ENCODE measurements at places on chromosomes 4 and X.
A peak's percentile ranks its signal among the peaks of the same experiment; 100 is the strongest.

- DNase-seq, result no peak
Observed at GRCh38 chrX:118872102-118872566, 48.5 kb downstream of the ZCCHC12 start.

DNA sequence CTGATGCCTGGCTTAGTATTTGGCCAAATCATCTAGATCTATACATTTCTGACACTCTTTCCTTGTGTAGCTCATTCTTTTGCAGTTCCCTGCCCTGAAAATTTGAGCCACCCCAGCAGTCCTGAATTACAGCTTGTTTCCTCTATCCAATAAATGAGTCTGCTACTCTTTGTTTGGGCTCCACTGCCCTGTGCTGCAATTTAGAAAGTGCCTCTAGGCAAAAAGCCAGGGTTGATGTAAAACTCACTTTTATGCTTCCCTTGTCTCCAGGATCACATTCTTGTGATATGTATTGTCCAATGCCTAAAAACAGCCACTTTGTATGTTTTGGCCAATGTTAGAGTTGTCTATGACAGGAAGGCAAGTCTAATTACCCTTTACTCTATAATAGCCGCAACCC, 101.7 kb upstream of the MAP3K15 start:
- DNase-seq, result no peak

DNA sequence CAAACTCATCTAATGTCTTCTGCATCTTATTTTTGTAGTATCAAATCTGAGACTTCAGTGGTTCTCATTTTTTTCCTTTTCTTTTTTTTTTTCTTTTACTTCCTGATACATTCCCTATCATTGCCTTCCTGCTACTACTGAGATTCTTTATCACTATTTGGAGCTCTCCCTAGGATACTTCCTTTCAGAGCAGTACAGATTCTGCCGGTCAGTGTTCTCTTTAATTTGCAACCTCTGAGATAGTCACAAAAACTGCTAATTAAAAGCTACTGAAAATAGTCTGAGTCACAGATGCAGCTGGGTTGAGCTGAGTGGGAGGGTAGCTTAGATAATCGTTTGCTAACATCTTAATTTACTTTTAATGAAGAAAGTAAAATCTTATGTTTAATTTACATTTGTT, 1279.7 kb downstream of the ARAP2 start:
- DNase-seq, result no peak

GRCh38 chr4:54056360-54056759, 8.0 kb downstream of the CHIC2 start:
- DNase-seq, result no peak

DNA sequence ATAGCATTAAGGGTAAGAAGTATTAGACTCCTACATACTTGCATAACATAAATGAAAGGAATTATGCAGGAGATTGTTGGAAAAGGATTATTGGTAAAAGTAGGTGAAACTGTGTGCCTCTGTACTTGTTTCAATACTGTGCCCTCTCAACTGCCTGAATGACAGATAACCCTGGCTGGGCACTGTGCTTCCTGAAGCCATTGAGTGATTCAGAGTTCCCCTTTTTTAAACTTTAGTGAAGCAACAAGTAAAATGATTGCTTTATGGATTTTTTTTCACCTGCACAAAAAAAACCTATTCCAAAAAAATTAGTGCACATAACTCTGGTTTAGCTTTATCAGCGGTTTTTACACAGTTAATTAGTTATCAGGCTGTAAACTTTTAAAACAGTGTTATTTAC, 204.8 kb downstream of the TRAM1L1 start:
- no peak for DNase-seq

DNA sequence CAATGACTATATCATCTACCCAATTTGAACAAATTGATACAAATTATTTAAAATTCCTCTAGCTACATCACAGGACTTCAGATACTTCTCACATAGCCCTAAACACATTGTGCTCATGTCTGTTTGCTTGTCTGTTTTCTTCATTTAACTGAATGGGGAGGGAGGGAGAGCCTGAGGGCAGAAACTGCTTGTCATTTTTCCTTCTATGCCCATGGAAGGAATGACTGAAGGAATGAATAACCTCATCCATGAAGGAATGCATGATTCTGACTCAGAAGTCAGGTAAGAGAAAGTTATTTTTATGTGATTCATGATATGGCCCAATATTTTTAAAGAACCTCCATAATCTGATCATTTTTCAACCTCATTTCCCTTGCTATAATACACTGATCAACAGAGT, 418.0 kb upstream of the PITX2 start:
- DNase-seq, result no peak

- DNase-seq, result no peak
Observed at GRCh38 chr4:140485939-140486338, 12.2 kb downstream of the MGAT4D start.

DNA sequence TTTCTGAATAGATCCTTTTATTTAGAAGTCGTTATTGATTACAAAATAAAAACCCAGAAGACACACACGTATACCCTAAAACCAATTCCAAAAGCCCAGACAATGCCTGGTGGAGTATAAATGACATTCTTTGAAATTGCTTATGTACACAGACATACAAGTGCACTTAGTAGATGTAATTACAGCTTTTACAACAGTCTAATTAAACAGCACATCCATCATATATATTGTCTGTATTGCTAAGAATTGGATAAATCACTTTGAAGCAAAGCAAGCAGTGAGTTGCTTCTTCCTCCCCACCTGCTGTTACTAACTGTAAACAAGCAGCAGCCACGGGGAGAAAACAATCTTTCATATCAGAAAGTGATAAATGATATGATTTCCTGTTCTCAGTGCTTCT, 645.7 kb downstream of the TLL1 start:
- no peak for DNase-seq

- no peak for DNase-seq
Observed at GRCh38 chr4:83783215-83783614, 247.3 kb downstream of the GPAT3 start.

- DNase-seq, result no peak
Observed at GRCh38 chrX:114906984-114907510, 110.4 kb downstream of the IL13RA2 start.

DNA sequence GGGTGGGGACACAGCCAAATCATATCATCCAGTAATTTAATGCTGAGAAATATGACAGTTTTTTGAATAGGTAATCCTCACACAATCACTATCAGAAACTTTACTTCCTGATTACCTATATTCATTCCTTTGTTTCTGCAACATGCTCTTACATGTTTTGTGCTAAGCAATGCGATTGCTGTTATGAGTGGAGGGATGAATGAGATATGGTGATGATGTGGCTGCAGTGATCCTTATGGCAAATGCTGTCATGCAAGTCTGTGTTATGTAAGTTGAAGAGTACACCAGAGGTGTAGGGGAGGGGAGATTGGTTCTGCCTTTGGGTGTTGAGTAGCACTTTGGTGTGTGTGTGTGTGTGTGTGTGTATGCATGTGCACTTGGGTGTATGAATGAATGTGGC, 14.6 kb downstream of the HERC3 start:
- DNase-seq, result no peak

DNA sequence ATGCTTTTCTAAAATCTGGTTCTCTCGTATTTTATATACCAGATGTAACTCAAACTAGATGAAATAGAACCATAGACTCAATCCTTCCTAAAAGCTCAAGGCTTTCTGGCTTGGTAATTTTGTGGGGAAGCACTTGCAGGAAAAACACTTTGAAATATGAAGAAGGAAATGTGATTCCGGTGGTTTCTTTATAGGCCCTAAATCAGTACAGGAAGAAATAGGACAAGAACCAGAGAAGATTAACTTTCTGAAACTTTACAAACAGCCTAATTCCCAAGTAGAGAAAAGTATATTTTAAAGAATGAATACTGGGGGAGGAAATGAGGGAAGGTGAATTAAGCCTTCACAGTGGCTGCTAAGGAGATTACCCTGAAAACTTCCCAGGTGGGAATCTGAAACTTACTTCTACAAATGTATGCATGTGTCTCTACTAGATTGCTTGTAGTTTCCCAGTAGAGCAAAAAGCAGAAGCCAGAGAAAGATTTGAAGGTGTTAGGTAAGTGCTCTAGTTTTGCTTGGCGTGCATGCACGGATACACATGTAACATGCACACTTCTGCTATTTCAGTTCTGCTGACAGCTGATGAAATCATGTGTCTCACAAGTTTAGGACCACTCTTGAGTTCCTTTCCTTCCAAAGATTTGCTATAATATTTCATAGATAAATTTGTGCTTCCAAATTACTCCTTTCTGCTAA, 92.1 kb downstream of the AFF1 start:
- no peak for DNase-seq

GRCh38 chr4:41361794-41362526, 105.2 kb downstream of the UCHL1 start:
- no peak for DNase-seq

- no peak for DNase-seq
Observed at GRCh38 chr4:144056800-144057199, 37.6 kb upstream of the GYPB start.

- no peak for DNase-seq
Observed at GRCh38 chr4:97950836-97951235, 192.4 kb downstream of the STPG2 start.

DNA sequence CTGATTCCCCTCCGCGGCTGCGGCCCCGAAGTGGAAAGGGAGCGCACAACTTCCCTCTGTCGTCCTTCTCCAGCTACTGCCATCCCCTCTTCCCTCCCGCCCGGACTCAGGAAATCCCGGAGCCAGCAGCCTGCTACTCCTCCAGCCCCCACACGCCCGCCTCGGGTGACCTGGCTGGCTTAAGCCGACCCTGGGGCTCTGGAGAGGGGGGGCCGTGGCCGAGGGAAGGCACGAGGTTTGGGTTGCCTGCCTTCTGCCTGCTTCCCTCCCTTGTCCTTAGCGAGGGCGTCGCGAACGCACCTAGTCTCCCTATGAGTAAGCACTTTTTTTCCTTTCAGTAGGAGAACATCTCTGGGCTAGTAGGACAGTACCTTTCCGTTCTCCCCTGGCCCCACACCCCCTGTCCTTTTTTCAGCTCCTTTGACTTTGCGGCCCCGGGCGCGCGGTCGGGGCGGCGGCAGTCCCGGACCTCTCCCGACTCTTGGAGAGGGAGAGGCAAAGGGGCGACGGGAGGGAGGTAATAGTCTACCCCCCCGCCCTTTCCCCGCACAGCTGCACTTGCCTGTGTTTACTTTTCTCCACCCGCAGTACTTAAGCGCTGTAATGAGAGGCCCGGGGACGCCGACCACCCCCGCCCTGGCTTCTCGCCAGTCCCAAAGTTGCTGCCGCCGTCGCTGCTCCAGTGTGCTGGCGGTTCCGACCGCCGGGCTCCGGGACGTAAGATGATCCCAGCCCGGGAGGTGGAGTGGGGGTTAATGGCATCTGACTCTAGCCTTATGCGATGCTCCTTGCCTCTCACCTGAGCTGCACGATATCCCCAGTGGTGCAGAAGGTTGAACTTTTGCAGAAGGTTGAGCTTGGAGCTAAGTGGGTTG, 868 bp downstream of the PLS3 start:
- no peak for DNase-seq

DNA sequence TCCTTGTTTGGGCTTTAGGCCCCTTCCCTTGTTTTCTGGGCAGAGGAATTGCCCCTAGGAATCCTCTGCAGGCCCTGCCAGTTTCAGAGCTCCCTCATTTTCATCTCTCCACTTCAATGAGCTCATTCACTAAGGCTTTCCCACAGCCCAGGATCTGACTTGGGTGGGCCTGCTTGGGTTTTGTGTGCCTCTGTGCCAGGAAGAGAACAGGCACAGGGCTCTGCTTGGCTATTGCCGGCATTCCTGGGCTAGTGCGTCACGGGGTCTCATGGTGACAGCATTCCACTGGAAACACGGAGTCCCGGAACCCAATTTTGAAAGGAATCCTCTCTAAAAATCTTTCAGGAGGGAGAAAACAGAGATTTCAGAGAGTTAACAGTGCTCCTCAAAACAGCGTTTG, 150.5 kb downstream of the VCX3A start:
- DNase-seq, result no peak

DNA sequence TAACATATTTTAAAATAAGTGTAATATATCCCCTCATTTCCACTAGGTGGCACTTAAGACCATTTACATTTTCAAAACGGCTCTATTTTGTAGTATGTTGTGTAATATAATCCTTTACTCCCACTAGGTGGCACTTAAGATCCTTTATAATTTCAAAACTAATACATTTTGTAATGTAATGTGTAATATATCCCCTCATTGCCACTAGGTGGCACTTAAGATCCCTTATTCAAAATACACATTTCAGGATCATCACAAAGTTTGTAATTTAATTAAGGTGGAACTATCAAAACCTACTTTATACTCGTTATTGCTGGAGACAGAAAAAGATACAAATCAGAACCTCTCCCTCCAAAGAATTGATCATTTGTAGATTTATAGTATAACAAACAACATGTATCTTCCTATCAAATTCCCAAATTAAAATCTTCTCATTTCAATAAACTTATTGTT, 132.5 kb downstream of the ARHGAP6 start:
- peak; percentile 65 for DNase-seq

DNA sequence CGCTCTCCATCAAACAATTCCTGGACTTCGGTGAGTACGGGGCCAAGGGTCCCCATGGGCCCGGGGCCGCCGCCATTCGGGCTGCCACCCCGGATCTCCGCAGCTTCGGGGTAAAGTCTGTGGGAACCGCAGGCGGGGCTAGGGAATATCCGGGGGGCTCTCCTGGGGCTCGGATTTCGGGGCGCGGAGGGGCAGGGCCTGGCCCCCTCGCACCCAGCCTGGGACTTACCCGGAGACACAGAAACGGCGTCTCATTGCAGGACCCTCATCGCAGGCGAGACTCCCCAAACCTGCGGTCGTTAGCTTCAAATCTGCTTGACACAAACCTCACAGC, 413 bp downstream of the PDK3 start:
- DNase-seq, result no peak

GRCh38 chr4:16959305-16959704, 60.9 kb upstream of the LDB2 start:
- DNase-seq, result no peak

- no peak for DNase-seq
Observed at GRCh38 chr4:84070289-84070688, 428.8 kb downstream of the NKX6-1 start.

DNA sequence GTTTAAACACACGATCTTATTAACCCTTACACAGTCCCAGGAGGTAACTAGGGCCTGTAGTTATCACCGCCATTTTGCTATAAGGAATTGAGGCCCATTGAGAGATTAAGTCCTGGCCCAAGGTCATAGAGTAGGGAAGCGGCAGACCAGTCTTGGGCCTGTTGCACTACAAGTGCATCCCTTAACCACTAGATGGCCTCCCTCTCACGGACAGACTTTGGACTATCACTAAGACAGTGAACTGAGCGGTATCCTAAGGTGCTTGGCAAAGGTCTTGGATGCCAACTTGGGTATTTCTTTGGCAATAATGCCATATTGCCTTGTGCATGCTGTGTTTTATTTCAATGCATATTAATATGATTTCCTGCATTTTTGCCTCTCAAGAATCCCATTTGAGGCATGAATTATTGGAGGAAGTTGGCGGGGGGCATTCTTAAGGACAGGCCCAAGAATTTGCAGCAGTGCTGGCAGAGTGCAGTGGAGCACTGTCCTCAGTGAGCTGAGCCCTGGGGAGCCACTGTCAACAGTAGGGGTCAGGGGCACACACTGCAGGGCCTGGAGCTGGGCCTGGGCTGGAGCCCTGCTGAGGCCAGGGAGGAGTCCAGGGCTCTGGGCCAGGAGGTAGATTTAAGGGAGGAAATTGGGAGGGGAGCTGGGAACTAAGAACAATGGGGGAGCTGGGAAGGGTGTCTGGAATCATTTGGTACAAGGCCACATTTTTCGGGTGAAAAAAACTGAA, 147.4 kb downstream of the SMIM20 start:
- peak; percentile 18 for DNase-seq
